ENCODE measurements at places on chromosomes 3 and 15.

- DNase-seq, result no peak
Observed at GRCh38 chr3:50163572-50164455, 8.7 kb downstream of the SEMA3F start.

GRCh38 chr3:50341537-50341936 is 901 bp upstream of the RASSF1 start:
- DNase-seq, result no peak

DNA sequence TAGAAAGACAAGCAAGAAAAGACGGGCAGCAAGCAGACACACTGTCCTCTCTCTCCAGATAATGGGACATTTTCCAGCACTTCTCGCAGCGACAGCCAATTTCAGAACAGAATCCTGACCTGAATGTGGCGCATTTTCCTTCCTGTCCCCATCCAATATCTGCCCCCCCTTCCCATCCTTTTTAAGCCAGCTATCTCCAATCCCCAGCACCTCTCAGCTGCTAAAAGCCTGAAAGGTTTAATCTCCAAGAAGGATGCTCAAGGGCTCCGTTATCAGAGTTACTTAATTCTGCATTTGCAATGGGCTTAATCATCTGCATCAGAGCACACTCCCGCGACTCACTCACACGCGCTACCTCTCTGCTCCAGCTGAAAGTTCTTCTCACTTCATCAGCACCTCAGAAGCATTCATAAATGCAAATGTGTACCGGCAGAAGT is 50.5 kb downstream of the SRGAP3 start:
- no peak for DNase-seq

DNA sequence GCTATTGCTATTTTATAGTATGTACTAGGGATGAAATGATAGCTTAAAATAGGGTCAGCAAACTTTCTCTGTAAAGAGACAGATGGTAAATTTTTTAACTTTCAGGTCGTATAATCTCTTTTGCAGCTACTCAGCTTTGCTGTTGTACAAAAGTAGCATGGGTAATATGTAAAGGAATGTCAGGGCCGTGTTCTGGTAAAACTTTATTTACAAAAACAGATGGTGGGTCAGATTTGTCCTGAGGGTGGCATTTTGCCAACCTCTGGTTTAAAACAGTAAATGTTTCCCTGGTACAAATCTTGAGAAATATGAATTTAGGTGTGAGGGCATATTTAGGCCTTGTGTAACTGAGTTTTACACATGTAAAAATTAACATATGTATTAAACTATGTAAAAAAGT is 18.6 kb downstream of the NMD3 start:
- no peak for DNase-seq

- DNase-seq, result peak; percentile 25
Observed at GRCh38 chr3:169628567-169628966, 34.9 kb downstream of the MECOM start.

- DNase-seq, result no peak
Observed at GRCh38 chr3:125000661-125001060, 55.1 kb downstream of the HEG1 start.

DNA sequence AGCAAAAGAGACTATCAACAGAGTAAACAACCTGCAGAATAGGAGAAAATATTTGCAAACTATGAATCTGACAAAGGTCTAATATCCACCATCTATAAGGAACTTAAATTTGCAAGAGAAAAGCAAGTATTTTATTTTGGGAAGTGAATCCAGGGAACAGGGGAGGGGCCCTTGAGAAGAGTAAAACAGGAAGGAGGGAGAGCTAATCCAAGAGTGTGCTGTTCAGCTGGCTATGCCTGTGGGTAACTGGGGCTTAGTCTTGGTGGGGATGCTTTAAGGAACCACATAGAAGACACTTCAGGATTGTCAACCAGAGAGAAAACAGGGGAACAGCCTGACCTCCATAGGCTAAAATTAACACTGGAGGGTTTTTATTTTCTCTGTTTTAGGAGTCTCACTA is 3.9 kb upstream of the HHLA2 start:
- no peak for DNase-seq

GRCh38 chr3:127817406-127817841 is 4.9 kb downstream of the MGLL start:
- DNase-seq, result no peak

DNA sequence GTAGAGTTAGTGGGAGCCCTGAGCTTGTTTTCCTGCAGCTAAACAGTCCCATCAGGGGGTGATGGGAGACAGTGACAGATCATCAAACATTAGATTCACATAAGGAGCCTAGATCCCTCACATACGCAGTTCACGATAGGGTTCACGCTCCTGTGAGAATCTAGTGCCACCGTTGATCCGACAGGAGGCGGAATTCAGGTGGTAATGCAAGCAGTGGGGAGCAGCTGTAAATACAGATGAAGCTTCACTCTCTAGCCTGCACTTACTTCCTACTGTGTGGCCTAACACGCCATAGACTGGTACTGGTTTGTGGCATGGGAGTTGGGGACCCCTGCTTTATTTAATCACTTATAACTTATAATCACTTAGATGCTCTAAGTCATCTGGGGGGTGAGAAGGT is 179.1 kb downstream of the AKAP13 start:
- no peak for DNase-seq

DNA sequence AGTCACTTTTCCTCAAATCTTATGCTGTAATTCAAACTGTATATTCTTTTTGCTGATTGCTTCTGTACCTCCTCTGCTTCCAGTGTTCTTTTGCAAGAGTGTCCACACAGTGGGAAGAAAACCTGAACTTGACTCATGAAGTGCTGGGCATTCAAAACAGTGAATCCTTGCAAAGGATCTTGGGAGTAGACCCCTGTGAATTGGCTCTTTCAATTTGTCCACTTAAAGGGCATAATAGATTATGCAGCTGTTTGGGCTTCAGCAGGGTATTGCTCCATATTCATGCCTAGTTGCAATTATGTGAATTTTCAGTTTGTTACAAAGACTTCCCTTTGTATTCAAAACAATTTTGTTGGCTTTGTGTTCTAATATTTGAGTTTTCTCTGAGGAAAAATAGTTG is 11.4 kb downstream of the ZFAND6 start:
- DNase-seq, result no peak

GRCh38 chr15:80433836-80434235 is 29.7 kb downstream of the ARNT2 start:
- no peak for DNase-seq

GRCh38 chr15:51170882-51171633 is 76.4 kb upstream of the TNFAIP8L3 start:
- DNase-seq, result no peak

GRCh38 chr3:80285388-80285787 is 517.6 kb upstream of the ROBO1 start:
- peak; percentile 31 for DNase-seq

Data from NCI-H2107 (cell line).